ENCODE measurements at places on chromosomes 1 and 21.

DNA sequence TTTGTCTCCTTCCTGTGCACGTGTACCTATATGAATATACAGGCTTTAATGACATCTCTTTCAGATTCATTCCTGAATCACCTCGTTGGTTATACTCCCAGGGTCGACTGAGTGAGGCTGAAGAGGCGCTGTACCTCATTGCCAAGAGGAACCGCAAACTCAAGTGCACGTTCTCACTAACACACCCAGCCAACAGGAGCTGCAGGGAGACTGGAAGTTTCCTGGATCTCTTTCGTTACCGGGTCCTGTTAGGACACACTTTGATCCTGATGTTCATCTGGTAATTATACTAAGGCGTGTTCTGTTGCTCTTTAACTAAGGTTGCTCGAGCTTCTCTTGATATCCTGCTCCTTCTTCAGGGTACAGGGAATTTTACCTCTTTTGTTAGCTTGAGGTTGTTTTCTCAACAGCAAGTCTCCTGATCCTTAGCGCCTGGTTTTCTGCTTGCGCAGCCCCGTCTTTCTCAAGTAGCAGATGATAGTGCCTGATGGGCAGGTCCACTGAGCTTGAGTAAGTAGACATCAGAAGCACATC, 55.1 kb downstream of the SLC22A15 start:
- no peak for DNase-seq

DNA sequence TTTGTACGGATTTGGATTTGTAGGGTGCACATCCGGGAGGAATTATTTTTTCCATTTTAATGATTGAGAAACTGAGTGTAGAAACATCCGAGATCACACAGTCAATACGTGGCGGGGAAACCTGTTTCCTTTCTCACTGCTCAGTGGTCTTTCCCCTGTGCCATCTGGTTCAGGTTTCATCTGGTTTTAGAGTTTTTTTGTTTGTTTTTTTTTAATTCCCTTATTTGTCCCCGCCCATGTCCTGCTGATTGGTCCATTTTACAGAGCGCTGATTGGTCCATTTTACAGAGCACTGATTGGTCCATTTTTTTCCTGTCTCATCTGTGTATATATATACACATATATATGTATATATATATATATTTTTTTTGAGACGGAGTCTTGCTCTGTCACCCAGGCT, 6.0 kb downstream of the TRPM2 start:
- DNase-seq, result no peak

DNA sequence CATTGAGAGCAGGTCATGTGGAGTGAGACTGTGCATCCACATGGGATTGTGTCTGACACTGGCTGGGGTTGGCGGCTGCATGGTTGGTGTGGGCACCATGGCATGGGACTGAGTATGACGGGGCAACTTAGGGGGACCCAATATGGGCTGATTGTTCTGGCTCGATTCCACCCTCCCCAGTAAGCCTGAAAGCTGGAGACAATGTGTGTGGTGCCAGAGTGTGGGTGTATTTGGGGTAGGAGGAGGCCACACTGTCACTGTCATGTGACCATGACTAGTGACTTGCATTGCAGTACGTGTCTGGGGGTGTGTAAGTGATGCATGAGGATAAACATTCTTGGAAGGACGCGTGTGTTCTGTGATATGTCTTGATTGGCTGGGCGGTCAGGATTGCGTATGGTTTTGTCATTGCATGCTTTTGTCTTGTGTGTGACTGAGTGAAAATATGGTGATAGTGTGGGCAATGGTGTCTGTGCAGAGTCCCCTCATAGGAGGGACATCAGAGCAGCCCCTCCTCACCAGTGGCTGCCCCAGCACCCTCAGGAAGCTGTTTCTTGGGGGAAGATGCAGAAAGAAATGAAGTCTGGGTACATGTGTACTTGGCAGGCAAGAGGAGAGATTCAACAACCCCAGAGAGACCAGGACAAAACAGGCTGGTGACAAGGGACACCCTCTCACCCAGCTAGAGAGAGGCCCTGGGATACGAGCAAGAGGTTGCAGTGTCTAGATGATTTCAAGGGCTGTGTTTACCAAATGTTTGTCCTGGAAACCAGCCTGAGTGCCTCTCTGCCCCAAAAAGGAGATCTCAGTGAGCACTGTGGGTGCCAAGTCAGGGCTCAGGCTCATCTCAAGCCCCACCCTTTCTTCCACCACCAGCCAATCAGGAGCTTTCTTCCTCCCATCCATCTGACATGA, 36.3 kb downstream of the SDC3 start:
- no peak for DNase-seq

- peak; percentile 54 for DNase-seq
These were observed 45.7 kb downstream of the ABCD3 start for GRCh38 chr1:94463765-94464330.

DNA sequence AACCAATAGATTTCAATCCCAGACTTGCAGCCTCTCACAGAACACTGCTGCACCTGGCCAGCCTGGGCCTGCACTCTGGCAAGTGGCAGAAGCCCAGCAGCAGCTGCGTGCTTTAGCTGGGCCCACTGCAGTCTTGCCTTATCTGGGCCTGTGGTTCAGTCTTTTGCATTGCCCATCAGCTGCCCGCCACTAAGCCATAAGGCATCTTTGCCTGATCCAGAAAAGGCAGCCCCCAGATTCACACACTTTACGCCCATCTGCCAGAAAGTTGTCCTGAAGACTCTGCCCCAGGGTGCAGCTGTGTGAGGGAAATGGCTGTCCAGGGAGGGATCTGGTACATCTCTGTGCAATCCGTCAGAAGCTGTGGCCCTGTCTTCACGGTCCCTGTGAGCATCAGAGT, 217.0 kb downstream of the DNAH14 start:
- DNase-seq, result no peak

DNA sequence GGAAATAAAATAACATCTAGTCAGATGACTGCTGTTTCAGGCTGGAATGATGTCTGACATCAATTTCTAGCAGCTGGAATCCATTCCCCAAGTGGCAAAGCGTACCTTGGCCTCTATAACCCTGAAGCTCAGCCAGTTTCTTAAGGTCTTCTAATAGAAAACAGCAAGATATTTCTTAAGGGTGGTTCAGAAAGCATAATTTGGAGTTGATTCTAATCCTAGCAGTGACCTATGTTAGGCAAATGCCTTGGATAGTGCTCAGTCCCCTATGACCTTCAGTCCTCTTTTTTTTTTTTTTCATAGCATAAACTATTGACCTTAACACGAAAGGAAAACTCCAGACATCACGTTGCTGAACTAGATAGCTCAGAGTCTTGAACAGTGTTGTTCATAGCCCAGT, 56.5 kb downstream of the LAMC2 start:
- DNase-seq, result no peak

DNA sequence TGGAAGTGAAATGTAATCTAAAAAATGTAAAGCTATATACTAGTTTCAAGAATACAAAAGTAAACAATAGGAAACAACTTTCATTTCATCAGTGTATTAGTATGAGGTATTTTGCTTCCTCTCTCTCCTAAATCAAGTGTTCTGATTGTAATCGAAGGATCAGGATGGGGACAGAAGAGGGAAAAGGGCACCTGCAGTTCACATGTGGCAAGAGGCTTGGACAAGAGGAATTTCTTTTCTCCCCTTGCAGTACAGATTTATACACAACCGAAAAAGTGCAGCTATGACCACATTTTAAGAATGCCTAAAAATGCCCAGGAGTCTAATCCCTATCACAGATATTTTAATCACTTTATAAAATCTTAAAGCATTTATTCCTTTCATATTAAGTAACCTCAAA, 63.7 kb downstream of the NRIP1 start:
- DNase-seq, result no peak

GRCh38 chr1:230407351-230407750, 18.8 kb downstream of the PGBD5 start:
- no peak for DNase-seq

DNA sequence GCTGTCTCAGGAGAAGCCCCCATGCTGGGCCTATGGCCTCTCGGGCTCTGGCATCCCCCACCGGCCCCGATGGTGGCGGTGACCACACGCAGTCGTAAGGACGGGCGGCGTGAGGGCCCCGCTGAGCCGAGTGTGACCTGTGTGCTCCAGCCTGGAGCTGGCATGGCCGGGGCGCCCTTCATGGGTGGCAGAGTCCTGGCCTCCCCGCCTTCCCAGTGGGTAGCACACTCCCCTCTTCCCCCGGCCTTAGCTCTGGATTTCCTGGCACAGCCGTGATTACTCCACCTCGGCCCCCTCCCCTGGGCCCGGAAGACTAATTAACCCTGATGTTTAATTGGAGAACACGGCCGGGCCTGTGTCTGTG, 44.6 kb downstream of the SLX9 start:
- no peak for DNase-seq

GRCh38 chr1:54996869-54997710, 1.6 kb upstream of the BSND start:
- peak; percentile 33 for DNase-seq

DNA sequence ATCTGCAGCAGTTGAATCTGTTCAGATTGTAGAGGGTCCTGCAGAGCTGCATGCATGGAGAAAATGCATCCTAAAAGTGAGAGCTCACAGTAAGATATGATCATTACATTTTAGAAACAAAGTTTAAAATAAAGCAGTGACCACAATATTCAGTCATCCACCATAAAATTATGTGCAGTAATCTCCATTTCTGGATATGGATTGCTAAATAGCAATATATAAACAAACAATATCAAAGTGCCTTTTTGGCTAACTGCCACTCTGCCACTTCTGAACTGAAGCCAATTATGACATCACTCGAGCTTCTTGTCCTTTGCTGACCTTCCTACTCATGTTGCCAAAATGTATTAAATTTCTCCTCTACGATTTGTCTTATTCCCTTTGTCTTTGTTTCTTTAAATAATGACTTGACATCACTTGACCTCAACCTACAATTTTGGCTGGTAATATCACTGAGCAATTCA, 262.0 kb upstream of the CXADR start:
- DNase-seq, result no peak

DNA sequence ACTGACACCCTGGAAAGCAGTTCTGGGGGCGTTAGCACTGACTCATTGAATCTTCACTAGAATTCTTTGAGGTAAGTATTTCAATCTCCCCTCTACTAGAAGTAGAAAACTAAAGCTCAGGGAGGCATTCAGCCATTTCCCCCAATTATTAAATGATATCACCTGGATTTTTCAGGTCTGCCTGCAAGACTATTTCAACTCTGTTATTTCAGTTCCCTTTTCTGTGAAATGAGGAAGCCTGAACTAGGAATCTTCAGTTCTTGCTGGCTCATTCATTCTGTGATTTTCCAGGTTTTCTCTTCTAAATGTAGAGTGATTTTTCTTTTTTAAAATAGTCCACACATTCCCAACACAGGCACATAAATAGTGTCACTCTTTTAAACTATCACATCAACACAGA, 337.0 kb upstream of the NR5A2 start:
- no peak for DNase-seq

- DNase-seq, result no peak
These were observed 57.7 kb upstream of the PDE4B start for GRCh38 chr1:65734979-65735378.

DNA sequence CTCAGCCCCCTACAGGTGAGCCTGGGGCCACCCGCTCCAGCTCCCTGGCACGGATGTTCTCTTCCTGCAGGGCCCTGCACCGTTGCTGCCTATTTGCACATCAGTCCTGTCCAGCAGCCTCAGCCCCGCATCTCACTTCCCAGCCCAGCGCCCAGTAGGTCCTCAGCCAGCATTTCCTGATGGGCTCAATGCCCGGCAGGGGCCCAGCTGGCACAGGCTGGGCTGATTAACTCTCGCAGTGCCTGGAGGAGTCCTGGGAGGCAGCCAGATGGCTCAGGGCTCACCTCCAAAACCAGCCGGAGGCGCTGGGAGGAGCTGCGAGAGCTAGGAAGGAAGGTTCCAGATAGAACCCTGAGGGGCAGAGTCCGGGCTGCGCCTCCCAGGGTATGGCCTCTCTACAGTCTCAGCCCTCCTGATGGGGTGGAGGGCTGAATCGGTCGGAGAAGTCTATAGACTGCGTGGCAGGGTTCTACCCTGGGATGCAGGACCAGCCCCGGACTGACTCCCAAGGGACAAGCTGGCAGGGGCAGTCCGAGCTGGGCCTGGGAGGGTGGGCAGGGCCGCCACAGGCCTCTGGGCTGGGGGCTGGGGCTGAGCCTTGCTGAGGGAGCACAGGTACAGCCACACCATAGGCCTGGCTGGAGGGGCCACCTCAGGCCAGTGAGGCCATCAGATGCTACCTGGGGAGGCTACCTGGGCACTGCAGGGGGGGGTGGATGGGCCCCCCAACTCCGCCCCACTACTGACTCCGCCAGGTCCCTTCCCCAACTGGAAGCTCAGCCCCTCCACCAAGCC, 19.2 kb upstream of the CLSTN1 start:
- DNase-seq, result peak; percentile 37

DNA sequence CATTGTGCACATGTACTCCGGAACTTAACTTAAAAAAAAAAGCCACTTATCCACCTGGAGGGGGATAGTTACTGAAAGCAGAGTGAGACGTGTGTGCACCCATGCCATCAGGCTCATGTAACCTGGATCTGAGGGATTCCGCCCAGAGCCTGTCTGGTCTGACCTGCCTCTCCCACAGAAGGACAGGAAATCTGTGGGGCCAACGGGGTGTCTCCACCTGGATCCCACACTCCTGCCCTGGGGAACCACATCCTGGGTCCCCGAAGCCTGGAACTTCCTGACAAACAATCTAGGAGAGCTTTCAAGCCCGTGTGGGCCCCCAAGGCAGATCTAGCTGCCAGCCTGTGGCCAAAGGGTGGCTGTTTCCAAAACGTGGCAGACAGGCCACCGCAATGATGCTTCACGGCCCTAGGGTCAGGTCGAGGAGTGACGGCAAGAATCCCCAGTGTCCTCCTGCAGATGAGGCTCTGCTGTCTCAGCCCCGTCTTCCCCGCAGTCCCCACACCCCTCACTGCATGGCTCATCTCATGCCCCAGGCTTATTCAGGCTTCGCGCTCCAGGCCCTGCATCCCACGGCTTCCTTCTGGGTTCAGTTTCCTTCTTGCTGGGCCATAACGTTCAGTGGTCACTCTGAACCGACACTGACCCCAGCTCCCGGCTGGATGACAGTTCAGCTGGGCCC, 21.0 kb upstream of the PCBP3 start:
- DNase-seq, result peak; percentile 13

- no peak for DNase-seq
These were observed 29.9 kb downstream of the MRAP start for GRCh38 chr21:32328595-32328994.

DNA sequence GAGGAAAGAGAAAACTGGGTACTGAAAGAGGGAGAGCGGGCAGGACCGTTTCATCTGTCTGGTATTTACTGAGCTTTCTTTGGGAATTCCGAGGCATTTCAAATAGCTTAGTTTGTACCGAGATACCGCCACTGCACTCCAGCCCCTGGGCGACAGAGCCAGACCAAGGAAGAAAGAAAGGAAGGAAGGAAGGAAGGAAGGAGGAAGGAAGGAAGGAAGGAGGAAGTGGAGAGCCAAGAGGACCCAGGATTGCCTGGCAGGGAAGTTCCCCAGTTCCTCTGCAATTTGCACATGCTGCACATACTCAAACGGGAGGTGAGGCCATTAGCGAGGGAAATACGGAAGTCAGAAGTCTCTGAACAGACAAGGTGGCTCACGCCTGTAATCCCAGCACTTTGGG, 961 bp upstream of the FUCA1 start:
- DNase-seq, result no peak

GRCh38 chr1:3444736-3445135, 9.7 kb upstream of the ARHGEF16 start:
- no peak for DNase-seq

GRCh38 chr1:153583976-153584375, 18.3 kb upstream of the S100A2 start:
- no peak for DNase-seq

GRCh38 chr1:89310505-89310904, 37.8 kb upstream of the GBP5 start:
- no peak for DNase-seq

GRCh38 chr1:40059338-40059959, 18.9 kb downstream of the CAP1 start:
- DNase-seq, result peak; percentile 22

- DNase-seq, result peak; percentile 5
These were observed 44.5 kb downstream of the BCL9 start for GRCh38 chr1:147585640-147586383.

All from Daoy (cell line).